ENCODE measurements at places on chromosomes 13 and 19.
A peak's percentile ranks its signal among the peaks of the same experiment; 100 is the strongest.

GRCh38 chr19:50909240-50910070, 1.7 kb downstream of the KLK4 start:
- no peak for DNase-seq

DNA sequence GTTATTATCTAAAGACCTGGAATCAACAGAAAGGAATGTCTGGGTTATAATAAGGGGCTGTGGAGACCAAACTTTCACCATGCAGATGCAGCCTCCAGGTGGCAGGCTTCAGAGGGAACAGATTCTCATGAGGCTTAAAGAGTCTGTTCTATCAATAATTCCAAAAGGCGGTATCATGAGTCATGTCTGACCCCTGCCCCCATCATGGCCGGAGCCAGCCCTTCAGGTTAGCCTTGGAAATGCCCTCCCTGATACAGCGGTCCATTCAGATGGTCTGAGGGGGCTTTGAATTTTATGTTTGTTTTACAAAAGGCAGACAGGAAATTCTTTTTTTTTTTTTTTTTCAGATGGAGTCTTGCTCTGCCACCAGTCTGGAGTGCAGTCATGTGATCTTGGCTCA, 21.7 kb upstream of the LAMP1 start:
- DNase-seq, result no peak

- peak; percentile 96 for DNase-seq
These were observed 73.4 kb upstream of the UBL3 start for GRCh38 chr13:29923554-29924481.

DNA sequence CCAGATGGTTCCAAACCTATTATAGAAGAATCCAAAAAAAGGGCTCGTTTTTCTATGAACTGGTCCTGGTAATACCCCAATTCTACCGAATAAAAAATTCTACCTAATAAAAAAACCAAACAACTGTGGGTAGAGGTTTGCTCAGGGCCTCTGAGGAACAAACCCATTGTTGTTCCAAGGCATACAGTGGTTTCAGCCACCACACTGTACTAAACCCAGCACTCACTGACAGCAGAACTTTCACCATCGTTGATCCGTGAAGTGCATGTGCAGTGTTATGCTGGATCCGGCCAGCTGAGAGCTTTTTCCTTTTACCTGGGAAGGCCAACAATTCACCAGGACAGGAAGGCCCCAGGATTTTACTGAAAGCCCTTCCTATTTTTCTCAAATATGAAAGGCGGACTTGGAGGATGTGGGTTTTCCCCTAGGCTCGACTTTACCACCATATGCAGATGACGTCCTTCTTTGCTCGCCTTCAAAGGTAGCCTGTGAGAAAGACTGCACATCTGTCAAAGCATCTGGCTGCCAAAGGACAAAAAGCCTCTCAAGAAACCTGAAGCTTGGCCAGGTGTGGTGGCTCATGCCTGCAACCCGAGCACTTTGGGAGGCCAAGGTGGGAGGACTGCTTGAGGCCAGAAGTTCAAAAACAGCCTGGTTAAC, 7.2 kb upstream of the PABPC3 start:
- DNase-seq, result no peak

GRCh38 chr13:32949820-32950219, 66.4 kb upstream of the KL start:
- no peak for DNase-seq

GRCh38 chr19:56966697-56967299, 126.3 kb upstream of the PEG3 start:
- DNase-seq, result no peak

GRCh38 chr19:51301266-51301665, 10.2 kb upstream of the IGLON5 start:
- DNase-seq, result no peak

- no peak for DNase-seq
These were observed 83.5 kb upstream of the RNF113B start for GRCh38 chr13:98260357-98261164.

DNA sequence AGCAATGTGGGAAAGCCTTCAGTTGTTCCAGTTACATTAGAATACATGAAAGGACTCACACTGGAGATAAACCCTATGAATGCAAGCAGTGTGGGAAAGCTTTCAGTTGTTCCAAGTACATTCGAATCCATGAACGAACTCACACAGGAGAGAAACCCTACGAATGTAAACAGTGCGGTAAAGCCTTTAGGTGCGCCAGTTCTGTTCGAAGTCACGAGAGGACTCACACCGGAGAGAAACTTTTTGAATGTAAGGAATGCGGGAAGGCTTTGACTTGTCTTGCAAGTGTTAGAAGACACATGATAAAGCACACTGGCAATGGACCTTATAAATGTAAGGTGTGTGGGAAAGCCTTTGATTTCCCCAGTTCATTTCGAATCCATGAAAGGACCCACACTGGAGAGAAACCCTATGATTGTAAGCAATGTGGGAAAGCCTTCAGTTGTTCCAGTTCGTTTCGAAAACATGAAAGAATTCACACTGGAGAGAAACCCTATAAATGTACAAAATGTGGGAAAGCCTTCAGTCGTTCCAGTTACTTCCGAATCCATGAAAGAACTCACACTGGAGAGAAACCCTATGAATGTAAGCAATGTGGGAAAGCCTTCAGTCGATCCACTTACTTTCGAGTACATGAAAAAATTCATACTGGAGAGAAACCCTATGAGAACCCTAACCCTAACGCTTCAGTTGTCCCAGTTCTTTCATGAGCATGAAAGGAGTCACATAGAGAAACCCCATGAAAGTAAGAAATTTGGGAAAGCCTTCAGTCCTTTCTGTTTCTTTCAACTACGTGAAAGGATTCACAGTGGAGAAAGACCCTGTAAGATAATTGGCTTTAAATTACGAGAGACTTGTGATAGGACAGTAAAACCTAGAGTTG, 20.1 kb downstream of the ZNF627 start:
- DNase-seq, result no peak

DNA sequence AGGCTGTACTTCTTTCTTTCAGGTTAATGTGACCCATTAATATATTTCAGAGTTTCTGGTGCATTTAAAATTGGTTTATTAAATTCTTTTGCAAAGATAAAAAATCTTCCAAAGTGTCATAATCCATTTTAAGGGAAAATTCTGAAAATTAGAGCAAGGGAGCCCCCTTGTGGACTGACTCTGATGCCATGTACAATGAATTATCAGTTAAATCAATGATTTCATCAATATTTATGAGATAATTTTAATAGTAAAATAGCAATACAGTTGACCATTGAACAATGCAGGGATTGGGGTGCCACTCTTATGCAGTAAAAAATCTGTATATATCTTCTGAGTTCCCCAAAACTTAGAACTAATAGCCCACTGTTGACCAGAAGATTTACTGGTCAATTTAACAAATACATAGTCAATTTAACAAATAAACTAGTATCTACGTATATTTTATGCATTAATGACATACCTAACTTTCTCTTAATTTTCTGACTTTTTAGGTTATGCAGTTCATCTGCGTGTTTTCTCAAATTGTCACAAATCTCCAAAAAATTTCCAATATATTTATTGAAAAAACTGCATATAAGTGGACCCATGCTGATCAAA, 479.1 kb upstream of the MIR17HG start:
- no peak for DNase-seq

DNA sequence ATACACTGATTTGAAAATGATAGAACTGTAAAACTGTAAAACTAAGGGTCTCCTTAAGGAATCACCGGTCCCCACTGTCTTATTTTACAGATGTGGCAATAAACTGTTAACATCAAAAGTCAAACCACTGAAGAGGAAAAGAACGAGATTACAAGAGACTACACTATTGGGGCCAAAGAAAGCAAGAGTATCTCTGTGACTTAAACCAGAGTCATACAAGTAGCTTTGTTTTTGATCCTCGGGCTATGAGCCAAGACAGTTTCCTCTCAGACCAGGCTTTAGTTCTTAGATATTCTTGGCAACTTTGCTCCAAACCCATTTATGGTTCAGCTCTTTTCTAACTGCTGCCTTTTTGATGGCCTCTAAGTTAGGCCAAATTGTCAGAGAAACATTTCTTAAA, 113.8 kb downstream of the TBC1D4 start:
- peak; percentile 39 for DNase-seq

DNA sequence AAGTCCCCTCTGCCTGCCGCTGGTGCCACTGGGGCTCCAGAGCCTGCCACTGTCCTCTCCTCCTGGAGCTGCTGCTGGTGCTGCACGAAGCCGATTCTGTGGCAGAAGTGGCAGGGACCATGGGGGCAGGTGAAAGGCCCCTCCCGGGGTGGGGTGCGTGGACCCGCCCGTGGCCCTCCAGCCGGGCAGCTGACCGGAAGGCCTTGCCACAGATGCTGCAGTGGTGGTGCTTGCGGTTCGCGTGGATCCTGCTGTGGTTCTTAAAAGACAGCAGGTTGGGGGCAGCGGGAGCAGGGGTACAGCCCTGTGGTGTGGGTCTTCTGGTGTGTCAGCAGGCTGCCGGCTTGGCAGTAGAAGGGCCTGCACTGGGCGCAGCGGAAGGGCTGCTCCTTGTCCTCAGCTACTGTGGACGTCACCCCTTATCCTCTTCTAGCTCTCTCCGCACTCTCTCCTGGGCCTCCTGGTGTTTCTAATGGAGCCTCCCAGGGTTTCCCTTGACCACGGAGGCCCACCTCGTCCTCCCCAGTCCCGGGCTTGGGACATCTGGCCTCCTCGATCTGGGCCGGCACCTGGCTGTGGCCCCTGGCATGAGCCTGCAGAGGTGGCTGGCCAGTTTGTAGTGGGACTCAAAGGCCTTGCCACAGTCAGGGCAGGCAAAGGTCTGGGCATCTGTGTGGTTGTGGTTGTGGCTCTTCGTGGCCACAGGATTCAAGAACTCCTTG, 380.4 kb downstream of the OLFM4 start:
- no peak for DNase-seq

GRCh38 chr19:35901055-35901644, 810 bp upstream of the NFKBID start:
- peak; percentile 45 for DNase-seq

DNA sequence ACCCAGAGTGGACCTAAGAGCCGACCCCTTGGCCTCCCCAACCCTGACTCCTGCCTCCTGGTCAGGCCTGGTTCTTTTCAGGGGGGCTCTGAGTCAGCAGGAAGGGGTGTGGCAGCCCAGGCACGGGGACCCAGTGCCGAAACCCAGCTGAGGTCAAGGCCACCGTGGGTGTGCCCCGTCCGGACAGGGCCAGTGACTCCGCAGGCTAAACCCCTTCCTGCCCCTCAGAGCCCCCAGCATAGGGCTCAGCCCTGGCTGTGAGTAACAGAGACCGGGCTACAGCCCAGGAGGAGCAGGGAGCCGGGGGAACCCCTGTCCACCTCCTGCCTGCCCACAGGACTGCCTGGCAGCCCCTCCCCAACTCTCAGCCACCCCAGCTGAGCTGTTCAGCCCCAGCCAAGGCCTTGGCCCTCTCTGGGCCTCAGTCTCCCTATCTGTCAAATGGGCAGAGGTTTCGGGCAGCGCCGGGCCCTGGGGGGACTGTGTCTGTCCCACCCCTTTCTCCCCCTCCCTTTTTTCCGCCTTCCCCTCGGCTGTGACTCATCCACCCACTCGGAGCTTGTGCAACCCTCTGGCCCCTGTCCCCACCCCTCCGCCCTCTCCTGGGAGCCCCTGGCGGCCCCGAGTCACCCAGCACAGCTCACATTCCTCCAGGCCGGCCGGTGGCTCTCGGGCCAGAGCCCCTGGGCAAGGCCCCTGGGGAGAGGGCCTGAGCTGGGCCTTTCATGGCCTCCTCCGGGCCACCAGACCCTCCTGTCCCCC, 8.6 kb downstream of the ZBTB7A start:
- peak; percentile 47 for DNase-seq

DNA sequence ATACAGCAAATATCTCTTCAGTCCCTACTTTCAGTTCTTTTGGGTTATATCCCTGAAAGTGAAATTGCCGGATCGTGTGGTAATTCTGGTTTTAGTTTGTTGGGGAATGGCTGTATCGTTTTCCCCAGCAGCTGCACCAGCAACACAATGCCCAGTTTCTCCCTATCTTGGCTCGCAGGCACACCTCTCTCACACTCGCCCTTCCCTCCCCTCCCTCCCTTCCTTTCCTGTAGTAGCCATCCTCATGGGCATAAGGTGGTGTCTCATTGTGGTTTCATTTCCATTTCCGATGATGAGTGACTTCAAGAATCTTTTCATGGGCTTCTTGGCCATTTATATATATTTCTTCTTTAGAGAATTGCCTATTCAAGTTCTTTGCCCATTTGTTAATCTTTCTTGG, 8.6 kb upstream of the GPR18 start:
- DNase-seq, result no peak

DNA sequence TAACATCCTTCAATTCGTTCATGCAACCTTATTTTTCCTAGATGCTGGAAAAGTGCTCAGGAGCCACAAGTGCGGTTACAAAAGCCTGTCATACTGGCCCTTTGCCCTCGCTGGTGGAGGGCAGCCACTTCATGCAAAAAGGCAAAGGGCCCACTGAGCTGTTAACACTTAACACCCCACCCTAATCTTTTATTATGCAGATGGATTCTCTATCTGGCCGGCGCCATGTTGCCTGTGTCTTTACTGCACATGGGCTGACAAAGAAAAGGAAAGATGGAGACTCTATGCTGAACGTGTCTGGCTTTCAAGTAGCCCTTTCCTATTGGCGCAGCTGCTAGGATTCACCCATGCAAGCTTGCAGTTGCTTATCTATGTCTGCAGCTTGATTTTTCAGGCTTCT, 10.8 kb downstream of the OR7D2 start:
- no peak for DNase-seq

- no peak for DNase-seq
These were observed 31.7 kb upstream of the PCDH8 start for GRCh38 chr13:52879950-52880741.

DNA sequence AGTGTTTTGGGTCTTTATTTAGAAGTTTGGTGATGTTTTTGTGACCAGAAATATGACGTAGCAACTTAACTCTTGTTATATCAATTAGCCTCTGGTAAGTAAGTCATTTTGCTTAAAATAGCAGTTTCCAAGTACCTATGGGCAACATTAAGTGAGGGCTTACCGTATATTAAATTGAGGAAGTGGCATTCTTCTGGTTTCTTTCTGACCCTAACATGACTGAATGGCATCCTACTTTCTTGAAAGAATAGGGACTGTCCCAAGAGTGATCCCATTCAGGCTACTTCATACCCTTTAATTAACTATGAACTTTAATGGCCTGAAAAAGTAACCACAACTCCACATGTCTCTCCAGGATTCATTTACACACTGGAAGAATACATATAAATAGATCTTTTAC, 106.6 kb downstream of the MZT1 start:
- no peak for DNase-seq

GRCh38 chr19:41239363-41239762, 20.3 kb downstream of the AXL start:
- no peak for DNase-seq

GRCh38 chr19:35509018-35509652, 4.3 kb downstream of the DMKN start:
- no peak for DNase-seq

- no peak for DNase-seq
These were observed 230.2 kb downstream of the TDRD3 start for GRCh38 chr13:60627071-60627686.

DNA sequence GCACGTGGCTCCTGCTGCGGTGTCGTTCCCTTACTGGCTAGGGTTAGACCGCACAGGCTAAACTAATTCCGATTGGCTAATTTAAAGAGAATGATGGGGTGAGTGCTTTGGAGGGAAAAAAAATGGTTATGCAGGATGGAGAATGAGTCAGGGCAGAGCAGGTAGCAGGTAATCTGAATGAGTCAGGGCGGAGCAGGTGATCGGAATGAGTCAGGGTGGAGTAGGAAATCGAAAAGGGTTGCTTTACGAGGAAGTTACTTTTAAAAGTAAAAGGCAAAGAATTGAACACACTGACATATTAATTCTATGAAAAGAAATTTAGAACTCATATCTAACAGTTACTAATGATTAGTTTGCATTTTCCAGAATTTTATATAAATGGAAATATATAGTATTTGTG, 335.5 kb downstream of the FOXO1 start:
- DNase-seq, result no peak

GRCh38 chr13:70394031-70394548, 285.8 kb upstream of the KLHL1 start:
- no peak for DNase-seq
